ENCODE measurements at places on chromosomes 2 and 18.

GRCh38 chr18:23207191-23207955 is 72.1 kb downstream of the CABLES1 start:
- no peak for DNase-seq

DNA sequence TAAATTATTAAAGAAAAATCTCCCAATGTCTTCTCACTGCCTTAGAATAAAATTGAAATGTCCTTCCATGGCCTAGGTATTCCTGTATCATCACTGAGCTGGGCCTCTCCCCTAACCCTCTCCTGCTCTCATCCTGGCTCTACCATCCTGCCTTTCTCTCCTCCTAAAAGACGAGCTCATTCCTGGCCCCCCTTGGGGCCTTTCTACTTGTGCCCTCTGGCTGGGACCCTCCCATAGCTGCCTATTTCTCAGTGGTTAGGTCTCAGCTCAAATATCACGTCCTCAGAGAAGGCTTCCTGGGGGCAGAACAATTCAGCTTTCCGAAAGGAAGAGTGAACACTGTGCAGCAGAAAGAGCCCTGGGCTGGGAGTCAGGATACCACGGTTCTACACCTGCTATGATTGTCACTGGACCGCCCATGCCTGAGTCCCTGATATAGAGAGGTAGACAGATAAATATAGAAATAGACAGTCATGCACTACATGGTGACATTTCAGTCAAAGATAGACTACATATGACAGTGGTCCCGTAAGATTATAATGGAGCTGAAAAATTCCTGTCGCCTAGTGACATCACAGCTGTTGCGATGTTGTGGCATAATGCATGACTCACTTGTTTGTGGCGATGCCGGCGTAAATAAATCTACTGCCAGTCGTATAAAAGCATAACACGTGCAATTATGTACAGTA is 9.4 kb downstream of the DNPEP start:
- no peak for DNase-seq

- DNase-seq: no peak
Observed at GRCh38 chr2:234747032-234747431, 204.8 kb upstream of the SH3BP4 start.

DNA sequence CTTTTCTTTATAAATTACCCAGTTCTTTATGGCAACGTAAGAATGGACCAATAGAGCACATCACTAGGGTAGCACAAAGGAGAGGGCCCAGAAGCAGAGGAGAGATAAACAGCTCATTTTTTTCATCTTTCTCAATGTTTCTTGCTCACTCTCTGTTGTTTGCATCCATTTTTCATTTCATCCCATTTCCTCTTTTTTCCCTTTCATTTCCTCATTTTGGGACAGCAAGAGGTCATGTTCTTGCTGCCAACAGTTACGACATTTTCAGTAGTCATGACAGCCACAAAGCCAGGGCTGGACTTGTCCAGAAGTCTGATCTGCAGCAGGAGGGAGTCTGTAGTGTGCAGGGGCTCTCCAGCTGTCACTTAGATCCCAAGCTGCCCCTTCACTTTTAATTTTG is 52.7 kb upstream of the CYP1B1 start:
- DNase-seq: no peak

- DNase-seq: no peak
Observed at GRCh38 chr2:31414601-31415241, at the start of gene XDH. Gene XDH, minus strand, starts transcription at chr2:31414742. Its CDS starts 76 bp downstream, at chr2:31414666.

DNA sequence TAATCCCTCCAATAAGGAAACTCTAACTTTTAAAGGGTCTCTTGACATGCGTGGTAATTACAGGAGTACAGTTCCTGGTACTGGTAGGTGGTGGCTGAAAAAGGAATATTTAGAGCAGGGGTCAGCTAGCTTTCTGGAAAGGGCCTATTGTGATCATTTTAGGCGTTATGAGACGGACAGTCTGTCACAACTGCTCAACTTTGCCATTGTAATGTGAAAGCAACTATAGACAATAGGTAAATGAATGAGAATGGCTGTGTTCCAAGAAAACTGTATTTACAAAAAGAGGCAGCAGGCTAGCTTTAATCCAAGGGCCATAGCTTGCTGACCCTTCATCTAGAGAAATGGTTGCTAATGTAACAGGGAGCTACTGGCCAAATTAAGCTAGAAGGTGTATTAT is 177.7 kb upstream of the LRRTM1 start:
- no peak for DNase-seq

DNA sequence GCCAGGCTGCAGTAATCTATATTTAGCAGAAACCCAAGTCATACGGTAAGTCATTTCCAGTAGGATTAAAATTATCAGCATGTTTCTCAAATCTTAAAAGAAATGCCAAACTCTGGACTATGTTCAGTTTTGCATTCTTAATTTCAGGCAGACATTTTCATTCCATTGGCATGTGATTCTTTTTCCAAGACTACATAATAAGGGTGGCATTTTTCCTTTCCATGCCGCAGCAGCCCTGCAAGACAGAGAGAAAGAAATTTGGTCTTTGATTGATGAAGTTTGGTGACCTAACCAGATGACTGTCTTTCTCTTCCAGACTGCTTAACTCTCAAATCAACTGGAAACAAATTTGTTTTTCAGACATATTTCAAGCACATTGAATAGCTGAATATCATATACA is 118.1 kb downstream of the FHOD3 start:
- no peak for DNase-seq

Measured in stimulated activated CD8-positive, alpha-beta memory T cell treated with anti-CD3 and anti-CD28 coated beads, Interleukin-7, amount 100 ng/mL, for 4 hours (primary cell).